ENCODE measurements at places on chromosomes 5 and 9.

DNA sequence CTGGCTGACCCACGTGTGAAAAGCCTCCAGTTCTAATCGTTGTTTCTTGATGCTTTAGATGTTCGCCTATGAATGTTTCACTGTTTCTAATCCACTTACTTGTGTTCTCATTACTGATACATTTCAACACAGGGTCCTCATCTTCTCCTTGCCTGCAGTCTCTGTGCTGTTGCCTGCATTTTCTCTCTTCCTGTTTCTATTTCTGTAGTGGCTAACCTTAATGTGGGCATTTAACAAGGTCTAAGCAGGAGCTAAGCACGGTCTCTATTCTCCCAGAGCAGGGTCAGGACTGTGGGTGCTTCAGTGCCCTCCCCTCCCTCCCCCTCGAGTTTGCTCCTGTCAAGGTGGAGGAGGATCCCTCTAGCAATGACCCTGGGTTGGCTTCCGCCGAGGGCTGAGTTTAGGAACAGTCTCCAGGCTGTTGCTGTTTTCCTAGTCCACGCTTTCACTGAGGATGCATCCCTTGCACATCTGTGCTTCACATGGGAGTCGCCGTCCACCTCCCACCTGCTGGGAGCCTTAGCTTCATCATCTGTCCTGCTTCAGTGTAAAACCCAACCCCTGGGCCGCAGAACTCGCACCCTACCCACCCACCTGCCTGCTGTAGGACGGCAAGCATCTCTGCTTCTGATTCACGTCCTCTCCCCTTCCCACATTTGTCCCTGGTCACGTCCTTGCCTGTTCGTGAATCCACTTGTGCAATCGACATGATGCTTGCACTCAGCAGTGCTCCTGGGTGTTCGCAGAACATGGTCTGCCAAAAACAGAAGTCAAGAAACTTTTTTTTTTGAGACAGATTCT is 2.4 kb upstream of the EXOC3 start:
- DNase-seq, result no peak

DNA sequence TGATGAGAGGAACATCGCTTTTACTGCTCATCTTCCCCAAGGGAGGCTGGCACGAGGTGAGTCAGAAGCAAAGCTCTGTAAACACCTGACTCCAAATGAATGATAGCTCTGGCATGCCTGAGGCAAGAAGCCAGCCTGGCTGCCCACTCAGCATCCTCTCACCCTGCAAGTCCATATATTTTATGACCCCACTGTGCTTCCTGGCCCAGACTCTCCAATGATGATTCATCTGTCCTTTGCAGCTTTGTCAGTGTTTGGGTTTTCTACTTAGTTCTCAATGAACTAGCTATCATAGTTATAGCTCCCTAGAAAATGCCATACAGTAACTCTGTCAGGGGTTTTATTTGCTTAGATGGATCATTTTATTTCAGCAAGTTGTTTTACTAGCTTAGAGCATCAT is 52.1 kb upstream of the FSTL4 start:
- DNase-seq, result no peak

GRCh38 chr5:41406424-41406823 is 104.0 kb downstream of the PLCXD3 start:
- DNase-seq, result no peak

DNA sequence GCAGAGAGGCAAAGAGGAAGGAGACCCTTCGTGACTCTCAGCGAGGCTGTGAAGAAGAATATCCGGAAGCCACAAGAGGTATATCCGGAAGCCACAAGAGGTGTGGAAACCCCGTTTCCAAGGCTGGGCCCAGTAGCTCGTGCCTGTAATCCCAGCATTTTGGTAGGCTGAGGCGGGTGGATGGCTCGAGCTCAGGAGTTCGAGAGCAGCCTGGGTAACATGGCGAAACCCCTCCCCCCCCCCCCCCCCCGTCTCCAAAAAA is 612 bp upstream of the BBLN start:
- DNase-seq, result peak; percentile 50

GRCh38 chr5:50767588-50767987 is 101.2 kb downstream of the PARP8 start:
- no peak for DNase-seq

DNA sequence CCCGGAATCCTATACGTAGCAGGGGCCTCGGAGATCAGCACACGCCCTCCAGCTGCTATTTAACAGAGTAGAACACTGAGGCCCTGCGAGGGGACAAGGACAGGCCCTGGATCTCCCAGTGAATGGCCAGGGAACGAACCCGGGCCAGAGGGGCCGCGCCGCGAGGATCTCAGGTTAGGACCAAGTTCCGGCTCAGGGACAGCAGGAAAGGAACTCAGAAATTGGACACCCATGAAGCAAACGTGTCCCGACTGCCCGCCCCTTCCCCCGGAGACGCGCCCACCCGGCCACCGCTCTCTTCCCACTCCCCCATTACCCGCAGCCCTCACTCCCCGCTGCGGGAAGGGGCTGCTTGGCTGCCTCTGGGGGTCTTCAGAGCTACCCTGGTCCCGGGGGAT is 1.0 kb upstream of the FOXE1 start:
- no peak for DNase-seq

- no peak for DNase-seq
Observed at GRCh38 chr5:73266925-73267765, 94.2 kb downstream of the TMEM174 start.

GRCh38 chr5:139299486-139299885 is 5.9 kb downstream of the MATR3 start:
- DNase-seq, result no peak

DNA sequence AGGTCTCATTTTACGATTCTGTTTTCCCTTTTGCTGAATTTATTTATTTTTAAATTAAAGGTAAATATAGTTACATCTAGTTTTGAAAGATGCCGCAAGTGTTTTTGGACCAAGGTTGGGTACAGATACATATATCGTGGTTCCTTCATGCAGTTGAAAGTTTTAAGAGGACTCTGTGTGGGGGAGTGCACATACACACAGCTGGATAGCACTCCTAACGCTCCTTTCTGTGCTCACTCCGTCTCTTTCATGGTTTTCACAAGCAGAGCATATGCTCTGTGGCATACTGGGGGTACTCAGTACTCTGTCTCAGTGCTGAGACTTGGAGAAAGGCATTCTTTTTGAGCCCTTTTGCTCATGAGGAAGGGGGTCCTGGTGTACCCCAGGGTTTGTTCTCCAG is 307.5 kb downstream of the DOCK8 start:
- no peak for DNase-seq

DNA sequence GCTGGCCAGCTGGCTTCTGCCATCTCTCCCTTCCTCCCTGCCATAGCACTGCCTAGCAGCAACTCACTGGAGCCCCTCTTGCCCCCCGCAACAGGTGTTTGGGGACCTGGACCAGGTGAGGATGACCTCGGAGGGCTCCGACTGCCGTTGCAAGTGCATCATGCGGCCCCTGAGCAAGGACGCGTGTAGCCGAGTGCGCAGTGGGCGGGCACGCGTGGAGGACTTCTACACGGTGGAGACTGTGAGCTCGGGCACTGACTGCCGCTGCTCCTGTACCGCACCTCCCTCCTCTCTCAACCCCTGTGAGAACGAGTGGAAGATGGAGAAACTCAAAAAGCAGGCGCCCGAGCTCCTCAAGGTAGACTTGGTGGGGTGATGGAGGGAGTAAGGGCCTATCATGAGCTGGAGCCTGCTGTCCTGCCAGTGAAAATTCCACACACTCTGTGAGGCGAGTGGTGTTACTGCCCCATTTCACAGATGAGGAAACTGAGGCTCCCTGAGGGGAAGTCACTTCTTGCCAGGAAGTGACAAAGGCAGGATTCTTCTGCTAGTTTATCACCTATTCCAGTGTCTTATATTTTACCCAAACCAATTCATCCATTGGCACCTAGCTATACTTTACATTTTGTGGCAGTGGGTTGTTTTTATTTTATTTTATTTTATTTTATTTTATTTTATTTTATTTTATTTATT is 10.1 kb downstream of the OLFML2A start:
- no peak for DNase-seq

All from T-cell (primary cell).